ENCODE measurements at places on chromosomes 13 and 19.
A peak's percentile ranks its signal among the peaks of the same experiment; 100 is the strongest.

DNA sequence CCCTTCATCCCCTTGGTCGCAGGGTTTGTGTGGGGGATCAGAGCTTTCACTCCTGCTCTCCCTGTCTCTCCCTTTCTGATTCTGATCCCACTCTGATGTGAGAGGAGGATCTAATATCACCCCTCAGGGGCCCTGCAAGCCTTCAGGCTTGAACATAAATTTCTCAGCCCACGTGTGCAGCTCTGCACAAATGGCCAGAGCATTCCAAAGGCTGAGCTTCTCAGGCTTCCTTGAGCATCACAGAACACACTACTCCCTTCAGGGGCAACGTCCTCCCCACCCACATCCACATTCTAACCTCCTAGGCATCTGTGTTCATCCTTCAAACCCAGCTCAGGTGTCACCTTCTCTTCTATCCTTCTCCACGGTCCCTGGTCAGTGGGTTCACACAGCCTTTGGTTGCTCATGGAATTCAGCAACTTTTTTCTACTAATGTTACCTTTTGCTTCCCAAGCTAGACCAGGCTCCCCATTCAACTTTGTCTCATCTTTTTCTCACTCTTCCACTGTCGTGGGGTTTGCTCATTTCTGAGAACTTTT is 24.4 kb upstream of the DOCK9 start:
- no peak for DNase-seq

- DNase-seq, result no peak
Observed at GRCh38 chr19:22354665-22355064, 67.5 kb downstream of the ZNF98 start.

GRCh38 chr19:53908106-53908934 is 758 bp upstream of the CACNG7 start:
- peak; percentile 83 for DNase-seq

DNA sequence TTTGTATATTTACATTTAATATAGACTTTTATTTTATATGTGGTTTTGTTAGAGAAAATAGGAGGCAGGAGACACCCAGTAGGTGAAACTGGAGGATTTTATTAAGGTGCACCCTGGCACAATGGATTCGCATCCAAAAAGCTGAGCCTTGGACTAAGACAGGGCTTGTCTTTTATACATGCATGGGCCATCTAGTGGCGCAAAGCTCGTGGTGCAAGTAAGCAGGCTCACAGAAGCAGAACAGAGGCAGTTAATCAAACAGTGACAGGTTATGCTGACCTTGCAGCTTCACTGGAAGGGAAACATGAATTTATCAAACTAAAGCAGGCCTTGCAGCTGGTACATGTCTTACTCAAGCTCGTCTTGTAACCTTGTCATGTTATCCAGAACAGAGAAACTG is 58.8 kb upstream of the ZNF681 start:
- no peak for DNase-seq

GRCh38 chr19:13398780-13399726 is 107.2 kb downstream of the CACNA1A start:
- DNase-seq, result peak; percentile 56

DNA sequence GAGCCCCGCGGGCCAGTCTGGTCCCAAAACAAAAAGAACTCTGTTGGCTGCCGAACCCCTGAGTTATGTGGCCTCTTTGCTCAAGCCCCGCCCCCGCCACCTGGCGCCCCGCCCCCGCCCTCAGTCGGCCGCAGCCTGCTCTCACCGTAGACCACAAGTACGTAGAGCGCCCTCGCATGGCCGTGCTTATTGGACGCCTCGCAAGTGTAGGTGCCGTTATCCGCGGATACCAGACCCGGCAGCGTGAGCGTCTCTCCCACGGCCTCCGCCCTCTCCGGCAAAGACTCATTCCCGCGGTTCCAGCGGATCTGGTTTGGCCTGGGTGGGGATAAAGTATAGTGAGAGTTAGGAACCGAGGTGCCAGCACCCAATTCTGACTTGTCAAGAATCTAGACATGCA is 5.5 kb upstream of the ZNF428 start:
- peak; percentile 92 for DNase-seq

Data from islet precursor cell (in vitro differentiated cells).